ENCODE measurements at places on chromosomes 5 and 9.
A peak's percentile ranks its signal among the peaks of the same experiment; 100 is the strongest.

GRCh38 chr5:134420343-134420742 is 8.7 kb upstream of the CDKN2AIPNL start:
- DNase-seq = no peak

DNA sequence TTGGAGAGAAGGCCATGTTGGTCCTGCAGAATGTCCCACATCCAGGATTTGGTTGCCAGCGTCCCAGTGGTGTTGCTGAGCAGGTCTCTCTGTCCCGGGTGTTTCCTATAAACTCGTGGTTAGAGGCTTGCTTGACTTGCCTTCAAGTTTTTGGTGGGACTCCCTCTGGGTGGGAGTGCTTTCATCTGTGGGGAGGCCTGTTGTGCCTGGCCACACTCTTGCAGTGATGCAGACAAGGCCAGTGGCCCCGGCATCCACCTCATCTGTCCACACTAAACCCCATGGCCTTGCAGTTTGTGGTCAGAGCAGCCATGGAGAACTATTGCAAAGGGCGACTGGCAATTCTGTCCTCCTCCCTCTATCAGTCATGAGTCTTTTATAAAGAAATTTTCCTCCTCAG is 71.8 kb downstream of the PHF2 start:
- DNase-seq = no peak

- no peak for DNase-seq
Observed at GRCh38 chr5:52869391-52869790, 81.7 kb downstream of the ITGA1 start.

DNA sequence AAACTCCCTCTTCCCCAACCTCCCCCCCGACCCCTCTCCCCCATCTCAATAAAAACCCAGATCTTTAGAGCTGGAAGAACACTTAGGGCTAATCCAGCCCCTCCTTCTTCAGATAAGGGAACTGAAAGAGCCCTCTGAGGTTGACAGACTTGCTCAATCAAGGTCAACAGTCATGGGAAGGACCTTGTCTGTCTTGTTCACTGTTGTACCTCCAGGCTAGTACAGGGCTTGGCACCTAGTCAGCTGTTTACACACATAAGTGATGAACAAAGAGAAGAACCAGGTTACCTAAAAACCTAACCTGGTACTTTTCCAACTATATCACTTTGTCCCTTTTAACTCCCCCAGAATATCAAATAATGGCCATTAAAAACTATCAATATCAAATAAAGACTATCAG is 2.4 kb downstream of the TTC39B start:
- DNase-seq = peak; percentile 19

DNA sequence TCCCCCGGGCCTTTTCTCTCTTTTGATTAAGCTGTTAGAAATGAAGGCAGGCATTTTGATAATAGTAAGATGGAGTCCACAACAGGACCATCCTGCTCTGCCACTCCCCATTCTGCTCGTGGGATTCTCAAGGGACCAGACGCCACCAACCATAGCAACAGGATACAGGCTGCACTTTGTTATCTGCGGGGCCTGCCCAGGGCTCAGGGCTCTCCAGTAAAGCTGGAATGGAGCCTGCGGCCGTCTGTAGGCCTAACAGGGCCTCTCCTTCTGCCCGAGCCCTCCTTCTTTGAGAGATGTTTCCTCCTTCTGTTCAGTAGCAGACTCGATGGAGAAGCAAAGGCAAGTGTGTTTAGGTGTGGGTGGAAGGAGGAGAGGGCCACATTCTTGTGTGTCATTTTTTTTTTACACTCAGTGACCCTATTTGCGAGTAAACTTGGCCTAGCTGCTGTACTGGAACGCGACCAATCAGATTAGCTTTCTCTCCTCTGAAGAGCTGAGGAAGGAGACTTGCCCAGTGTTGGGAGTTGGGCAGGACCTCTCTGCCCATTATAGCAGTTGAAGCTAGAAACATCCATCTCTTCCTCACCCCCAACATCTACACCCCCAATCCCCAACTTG is 8.9 kb upstream of the EPB41L4B start:
- no peak for DNase-seq

DNA sequence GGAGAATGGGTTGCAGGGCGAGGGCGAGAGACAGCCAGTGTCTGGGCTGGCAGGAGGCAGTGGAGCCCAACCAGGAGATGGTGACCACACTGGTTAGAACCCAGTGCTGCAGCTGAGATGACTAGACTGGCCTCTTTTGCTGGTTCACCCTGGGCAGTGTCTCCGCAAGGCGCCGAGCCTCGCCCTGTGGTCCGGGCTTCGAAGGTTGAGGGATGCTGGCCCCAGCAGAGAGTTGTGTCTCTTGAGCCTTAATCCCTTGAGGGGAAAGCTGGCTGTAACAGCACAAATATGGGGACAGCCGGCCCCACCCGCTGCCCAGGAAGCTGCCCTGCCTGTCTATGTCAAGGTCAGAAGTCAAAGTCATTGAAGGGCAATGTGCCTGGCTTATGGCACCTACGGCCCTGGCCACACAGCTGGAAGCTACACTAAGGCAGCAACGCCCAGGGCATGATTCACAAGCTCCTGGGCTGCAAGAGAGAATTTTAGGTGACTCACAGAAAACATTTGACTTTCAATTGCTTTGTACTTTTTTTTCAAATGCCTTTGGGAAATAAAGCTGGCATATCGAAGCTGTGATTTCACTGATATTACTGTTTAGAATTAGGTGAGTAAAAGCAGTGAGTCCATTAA is 33.3 kb downstream of the NKX2-5 start:
- peak; percentile 15 for DNase-seq

GRCh38 chr9:108905494-108905893 is 28.4 kb downstream of the ELP1 start:
- no peak for DNase-seq

DNA sequence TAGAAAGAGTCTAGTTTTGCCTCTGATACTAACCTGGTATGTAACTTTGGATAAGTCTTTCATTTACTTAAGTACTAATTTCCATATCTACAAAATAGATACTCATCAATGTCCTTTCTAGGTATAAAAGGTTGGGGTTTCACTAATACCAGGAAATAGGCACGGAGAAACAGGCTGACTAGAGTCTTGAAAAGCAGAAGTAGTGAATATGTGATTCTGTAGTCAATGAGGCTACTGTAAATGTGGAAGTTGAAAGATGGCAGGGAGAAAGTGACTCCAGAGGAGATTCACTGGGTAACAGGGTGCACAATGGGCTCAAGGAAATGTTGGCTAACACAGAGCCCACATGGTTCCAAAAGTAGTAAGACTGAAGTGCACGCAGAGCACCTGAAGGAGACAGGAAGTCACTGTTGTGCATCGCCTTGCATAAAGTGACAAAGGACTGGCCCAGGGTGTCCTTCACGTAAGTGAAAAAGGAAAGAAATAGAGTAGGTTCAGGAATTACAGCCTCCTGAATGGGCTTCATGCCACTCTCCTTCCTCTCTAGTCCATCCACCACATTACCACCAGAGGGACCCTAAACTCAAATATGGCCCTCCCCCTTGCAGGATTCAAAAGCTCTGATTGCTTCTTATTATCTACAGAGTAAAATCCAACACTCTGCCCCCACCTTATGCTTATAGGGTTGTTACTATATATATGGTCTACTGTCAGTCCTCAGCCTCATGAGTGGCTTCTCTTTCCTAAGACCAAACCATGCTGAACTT is 288.0 kb upstream of the SMARCA2 start:
- no peak for DNase-seq

GRCh38 chr9:98249771-98250170 is 5.7 kb downstream of the TBC1D2 start:
- no peak for DNase-seq

DNA sequence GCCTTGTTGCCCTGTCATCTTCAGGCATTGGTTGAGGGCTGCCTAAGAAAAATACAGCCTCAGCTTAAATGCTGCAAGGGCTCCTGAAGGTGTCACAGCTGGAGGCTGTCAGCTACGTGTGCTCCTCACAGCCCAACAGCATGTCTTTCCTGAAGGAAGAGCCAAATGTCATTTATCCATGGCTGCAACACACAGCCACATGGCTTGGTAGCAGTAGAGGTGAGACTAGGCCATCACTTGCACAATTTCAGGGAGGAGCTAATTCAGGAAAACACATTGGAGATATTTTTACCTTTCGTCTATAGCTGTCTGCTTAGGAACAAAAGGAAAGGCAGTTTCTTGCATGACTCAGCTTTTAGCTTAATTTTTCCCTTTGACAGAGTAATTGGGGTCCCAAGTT is 260.7 kb downstream of the SYK start:
- no peak for DNase-seq

DNA sequence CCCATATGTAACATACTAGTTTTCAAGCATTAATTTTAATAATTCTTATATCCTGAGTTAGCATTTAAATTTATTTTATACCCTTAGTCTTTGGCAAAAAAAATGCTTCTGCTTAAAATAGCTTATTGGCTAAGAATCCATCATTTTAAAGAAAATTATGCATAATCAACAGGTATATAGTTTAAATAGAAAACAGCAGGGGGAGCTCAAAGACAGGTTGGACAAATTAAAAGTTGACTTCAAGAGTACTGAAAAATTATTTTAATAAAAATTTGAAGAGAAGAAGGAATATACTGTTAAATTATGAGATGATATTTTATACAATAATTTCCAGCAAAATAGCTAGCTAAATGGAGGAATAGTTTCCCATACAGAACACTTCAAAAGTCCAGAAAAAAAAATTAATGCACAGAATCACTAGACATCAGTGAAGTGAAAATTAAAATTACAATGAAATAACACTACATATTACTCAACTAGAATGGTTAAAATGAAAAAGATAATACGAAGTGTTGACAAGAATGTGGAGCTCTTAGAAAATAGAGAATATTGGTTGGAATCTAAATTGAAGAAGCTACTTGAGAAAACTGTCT is 387.1 kb downstream of the PDE4D start:
- peak; percentile 67 for DNase-seq

- DNase-seq = no peak
Observed at GRCh38 chr5:36756848-36757247, 119.7 kb upstream of the NIPBL start.

DNA sequence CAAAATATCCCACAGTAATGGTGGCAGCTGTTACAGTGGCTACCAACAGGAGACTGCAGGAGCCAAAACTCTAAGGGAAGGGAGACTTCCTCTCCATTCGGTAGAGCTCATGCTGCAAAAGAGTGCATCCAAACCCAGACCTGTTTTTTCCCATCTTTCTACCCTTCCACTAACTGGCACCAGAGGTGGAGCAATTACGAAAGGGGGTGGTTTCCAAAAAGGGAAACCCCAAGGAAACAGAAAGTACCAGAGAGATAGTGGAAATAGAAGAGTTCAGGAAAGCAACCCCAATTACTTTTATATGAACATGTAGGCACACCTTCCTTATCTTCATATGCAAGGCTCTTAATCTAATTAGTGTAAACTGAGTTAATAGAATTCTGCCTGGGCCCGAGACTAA is 7.3 kb upstream of the WDR41 start:
- DNase-seq = peak; percentile 44

GRCh38 chr5:87243161-87243844 is 24.4 kb upstream of the RASA1 start:
- peak; percentile 87 for DNase-seq

GRCh38 chr9:25121811-25122210 is 556.4 kb downstream of the TUSC1 start:
- DNase-seq = no peak

GRCh38 chr9:36389590-36389989 is 10.5 kb downstream of the RNF38 start:
- no peak for DNase-seq

- DNase-seq = no peak
Observed at GRCh38 chr5:142405814-142406395, 81.1 kb upstream of the SPRY4 start.

DNA sequence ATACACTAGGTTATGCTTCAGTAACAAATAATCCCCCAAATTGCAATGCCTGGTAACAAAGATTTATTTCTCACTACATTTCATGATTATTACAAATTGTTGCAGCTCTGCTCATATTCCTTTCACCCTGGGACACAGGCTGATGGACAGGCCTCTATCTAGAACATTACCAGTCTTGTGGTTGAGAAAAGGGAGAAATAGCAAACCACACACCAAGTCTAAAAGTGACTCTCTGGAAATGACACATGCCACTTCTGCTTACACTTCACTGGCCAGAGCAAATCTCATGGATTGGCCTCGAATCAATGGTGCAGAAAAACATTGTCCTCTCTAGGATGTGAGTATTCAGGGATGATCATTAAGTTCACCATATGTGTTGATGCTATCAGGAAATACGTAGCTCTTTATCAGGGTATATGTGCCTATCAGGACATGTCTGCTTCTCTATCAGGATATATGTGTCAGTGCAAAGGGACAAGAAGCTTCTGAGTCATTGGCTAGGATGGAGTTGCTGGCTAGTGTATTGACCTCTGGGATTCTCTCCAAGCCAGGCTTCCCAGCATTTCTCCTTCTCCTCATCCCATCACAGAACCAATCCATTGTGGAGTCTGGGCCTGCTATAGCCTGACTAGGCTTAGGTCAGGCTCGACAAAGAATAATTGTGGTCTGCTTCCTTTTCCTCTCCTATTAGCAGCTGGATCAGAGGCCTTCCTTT is 91.1 kb upstream of the CEP78 start:
- no peak for DNase-seq

GRCh38 chr5:50463047-50463446 is 22.0 kb upstream of the EMB start:
- no peak for DNase-seq

- DNase-seq = peak; percentile 79
Observed at GRCh38 chr5:141835928-141836670, 42.1 kb downstream of the PCDH1 start.

- no peak for DNase-seq
Observed at GRCh38 chr5:1330847-1331831, 13.8 kb downstream of the CLPTM1L start.

GRCh38 chr9:93662016-93662638 is 85.7 kb downstream of the PHF2 start:
- no peak for DNase-seq

- DNase-seq = no peak
Observed at GRCh38 chr9:130382096-130382495, 62.7 kb upstream of the ASS1 start.

DNA sequence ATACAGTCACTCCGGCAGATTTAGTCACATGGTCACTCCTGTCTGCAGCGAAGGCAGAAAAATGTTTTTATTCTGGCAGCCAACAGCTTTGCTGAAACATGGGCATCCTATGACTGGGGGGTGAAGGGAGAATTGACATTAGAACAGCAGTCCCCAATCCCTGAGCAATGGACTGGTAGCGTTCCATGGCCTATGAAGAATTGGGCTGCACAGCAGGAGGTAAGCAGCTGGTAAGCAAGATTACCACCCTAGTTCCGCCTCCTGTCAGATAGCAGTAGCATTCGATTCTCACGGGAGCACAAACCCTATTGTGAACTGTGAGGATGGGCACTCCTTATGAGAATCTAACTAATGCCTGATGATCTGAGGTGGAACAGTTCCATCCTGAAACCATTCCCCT is 93.1 kb upstream of the FTMT start:
- no peak for DNase-seq

GRCh38 chr5:72407541-72407940 is 87.4 kb downstream of the PTCD2 start:
- peak; percentile 56 for DNase-seq

- no peak for DNase-seq
Observed at GRCh38 chr5:132368186-132368585, 1.3 kb upstream of the SLC22A5 start.

- no peak for DNase-seq
Observed at GRCh38 chr5:163533223-163533622, 27.8 kb downstream of the MAT2B start.
